ENCODE measurements at places on chromosomes 4 and X.

DNA sequence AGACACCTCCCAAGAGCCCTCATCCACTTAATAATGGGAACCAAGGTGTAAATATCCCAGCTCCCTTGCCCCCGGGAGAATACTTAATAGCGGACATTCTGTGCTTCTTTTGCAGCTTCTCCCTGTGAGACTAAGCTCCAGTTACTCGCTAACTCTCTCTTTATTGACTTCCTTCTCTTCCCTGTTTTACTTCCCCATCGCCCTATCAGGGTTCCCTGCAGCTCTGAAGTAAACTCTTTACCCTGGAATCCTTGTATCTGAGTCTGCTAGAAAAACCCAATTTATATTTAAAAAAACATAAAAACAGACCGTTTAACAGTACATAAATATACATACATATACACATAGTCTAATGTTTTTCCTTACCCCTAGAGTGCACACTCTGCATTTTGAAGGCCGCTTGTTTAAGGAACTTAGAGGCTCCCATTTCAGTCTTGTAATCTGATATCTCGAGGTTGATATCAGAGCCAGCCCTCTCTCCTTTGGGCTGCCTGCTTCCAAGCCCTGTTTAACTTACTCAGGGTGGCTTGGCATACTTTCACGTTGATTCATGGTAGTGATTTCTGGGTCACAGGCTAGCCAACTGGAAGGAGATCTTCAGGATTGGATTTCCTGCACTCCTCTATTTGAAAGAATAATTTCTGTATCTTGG lies 177.4 kb upstream of the SCML1 start:
- peak; percentile 59 for DNase-seq

DNA sequence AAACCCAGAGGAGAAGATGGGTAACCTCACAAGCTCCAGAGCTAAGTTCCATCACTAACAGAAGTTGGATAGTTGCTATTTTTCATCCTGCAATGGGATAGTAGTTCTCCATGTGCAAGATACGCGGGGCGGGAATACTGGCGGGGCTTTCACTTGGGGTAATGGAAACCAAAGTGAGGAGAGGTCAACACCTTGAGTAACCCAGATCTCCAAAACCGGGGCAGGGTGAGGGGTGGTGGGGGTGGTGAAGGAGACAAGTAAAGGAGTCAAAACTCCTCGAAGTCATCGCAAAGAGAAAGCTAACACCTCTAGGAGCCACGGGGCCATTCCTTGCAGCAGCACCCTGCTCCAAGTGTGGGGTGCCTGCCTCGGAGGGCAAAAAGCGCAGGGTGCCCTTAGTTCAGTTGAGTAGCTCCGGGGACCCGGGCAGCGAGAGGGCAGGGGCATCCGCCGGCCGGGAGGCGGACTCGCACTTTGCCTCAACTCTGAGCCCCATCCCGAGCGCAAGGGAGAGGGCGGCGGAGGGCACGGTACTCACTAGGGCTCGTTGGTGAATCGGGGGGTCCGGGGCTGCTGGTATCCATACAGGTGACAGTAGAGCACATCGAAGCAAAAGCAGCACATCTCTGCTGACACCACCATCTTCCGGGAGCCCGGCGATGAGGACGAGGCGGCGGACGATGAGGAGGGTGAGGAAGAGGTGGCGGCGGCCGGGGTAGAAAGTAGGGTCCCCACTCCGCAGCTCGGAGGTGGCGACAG lies 645 bp downstream of the AMMECR1 start:
- DNase-seq, result no peak

DNA sequence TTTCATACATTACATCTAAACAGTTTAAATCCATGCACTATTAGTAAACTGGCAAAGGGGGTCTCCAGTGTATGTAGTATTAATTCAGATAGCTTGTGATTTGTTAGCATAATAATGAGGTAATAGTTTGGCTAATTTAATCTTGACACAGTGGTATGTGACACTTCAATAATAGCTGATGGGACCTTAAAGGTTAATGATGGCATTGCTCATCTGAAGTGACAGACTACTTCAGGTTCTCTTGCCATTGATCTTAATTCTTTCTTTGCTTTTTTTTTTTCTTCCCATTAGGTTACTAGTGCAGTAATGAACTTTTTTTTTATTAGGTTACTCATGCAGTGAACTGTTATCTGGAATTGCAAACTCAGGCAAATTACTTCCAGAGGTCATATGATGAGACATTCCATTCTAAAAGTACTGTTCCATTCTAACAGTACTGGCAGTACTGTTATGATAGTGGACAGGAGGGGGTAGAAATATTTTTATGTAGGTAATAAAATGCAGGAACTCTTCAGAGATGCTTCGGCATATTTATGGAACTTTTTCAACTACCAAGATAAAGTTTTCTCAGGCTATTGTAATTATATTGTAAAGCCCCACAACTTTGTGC lies 911.3 kb upstream of the LCORL start:
- no peak for DNase-seq

DNA sequence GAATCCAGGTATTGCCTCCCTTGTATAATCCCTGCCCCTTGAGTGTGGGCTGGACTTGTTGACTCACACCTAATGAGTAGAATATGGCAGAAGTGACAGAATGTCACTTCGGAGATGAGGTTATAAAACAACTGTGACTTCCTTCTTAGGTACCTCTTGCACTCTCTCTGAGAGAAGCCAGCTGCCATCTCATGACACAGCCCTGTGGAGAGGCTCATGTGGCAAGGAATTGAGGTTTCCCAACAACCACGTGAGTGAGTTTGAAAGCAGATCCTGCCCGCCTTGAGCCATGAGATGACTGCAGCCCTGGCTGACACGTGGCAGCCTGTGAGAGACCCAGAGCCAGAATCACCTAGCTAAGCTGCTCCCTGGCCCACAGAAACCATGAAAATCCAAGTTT lies 13.5 kb downstream of the ASB11 start:
- DNase-seq, result no peak

GRCh38 chr4:35938936-35939335 lies 305.4 kb downstream of the ARAP2 start:
- no peak for DNase-seq

DNA sequence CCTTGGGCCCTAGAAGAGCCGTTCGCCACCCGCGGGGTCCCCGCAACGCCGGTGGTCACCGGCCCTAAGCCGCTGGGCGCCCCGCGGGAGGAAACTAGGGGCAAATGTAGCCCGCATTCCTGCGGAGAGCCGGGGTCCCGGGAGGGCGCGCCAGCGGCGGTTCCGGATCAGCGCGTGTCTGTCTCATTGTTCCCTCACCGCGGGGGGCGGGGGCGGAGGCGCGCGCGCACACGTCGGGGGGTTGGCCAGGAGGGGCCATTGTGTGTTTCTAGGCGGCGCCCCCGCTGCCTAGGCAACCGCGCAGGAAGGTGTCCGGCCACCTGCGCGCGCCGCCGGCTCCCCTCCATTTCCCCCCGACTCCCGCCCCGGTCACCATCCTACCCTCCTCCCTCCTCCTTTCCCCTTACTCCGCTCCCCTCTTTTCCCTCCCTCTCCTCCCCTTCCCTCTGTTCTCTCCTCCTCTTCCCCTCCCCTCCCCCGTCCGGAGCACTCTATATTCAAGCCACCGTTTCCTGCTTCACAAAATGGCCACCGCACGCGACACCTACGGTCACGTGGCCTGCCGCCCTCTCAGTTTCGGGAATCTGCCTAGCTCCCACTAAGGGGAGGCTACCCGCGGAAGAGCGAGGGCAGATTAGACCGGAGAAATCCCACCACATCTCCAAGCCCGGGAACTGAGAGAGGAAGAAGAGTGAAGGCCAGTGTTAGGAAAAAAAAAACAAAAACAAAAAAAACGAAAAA lies 789 bp upstream of the DDX3X start:
- DNase-seq, result peak; percentile 70

DNA sequence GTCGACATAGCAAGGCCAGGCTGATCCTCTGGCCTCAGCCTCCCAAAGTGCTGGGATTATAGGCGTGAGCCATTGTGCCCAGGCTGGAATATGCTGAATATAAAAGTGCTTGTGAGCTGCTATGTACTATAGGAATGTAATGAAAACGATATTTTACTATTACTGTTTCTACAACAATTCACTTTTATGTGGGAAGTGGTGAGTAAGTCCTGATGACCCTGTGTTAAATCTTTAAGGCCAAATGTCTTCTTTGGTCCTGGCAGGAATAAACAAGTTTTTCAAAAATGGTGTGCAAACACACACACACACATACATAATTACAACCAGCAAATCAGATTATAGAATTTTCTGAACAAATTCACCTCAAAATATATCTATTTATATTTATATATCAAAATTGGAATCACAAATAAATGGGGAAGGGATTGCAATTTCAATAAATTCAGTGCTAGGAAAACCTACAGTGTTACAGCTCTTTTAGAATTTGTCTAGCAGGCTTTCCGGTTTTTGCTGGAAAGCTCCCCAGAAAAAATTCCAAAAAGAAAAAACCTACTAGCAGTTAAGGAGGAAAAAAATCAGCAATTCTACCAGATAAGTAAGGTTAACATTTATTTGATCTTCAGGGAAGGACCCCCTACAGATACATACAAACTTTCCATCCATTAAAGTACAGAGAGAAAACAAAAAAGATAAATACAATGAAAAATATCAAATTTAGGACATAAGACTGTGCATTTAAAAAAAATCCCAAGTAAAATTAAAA lies 17.9 kb downstream of the SMIM14 start:
- no peak for DNase-seq

DNA sequence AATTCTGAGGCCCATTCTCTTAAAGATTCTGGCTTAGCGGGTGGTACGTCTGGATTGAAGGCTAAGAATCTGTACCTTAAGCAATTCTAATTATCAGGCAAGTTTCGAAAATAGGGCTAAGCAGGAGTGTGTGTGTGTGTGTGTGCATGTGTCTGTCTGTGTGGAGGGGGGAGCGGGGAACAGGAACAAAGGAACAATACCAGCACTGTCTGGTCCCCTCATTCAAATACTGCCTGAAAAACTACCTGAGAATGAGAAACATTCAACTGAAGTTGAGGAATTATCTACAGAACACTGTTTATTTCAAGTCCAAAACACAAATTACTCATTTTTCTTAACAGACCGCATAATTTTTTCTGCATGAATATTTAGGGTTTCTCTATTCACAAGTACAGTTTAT lies 18.6 kb downstream of the PGRMC2 start:
- DNase-seq, result no peak

DNA sequence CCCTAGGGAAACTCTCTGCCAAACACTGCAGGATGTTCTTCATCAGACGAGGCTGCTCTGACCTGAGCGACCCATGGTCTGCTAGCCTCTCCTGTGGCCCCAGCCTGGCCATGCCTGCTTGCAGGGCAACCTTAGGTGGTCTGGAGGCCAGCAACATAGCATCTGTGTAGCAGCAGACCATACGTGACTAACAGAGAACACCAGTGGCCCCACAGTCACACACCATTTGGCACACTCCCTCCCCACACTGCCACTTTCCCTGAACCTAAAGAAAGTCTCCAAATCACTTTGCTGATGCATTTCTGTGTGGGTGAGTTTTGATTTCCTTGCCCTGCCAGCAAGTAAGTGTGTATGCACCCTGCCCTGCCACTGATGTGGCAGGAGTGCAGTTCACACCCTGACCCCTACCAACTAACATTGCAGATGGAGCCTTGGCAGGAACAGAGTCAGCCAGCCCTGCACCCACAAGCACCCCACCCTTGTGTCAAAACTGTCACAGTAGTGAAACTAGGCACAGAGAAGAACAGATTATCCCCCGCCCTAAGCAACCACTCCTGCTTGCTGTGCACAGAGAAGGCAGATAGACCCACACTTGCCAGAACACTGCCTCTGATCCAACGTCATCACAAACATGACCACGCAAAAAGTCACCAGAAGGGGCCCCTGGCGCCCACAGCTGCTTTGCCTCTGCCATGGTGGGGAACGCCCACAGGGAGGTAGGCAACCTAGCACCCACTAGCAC lies 249.1 kb downstream of the SPIN4 start:
- no peak for DNase-seq

GRCh38 chr4:3317656-3318211 lies 24.9 kb downstream of the RGS12 start:
- DNase-seq, result no peak

DNA sequence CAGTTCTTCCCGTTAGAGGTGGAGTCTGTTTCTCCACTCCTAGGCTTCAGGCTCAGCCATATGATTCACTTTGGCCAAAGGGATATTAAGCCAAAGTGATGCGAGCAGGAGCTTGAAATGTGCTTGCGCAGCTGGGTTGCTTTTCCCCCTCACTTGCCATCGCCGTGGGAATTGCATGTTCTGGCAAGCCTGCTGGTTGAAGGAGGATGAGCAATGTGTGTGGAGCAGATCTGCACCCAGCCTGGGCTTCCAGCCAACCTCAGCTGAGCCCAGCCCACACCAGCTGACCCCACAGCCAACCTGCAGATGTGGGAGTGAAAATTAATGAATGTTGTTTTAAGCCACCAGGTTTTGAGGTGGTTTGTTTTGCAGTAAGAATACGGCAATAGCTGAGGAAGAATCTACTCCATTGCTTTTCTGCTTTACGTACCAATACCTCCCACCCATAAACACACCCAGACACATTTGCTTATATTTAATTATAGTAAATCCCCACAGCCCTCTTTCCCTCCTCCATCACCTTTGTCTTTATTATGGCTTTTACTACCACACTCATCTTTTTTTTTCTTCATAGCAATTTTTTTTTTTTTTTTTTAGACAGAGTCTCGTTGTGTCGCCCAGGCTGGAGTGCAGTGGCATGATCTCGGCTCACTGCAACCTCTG lies 132.8 kb upstream of the FUNDC1 start:
- DNase-seq, result peak; percentile 69

DNA sequence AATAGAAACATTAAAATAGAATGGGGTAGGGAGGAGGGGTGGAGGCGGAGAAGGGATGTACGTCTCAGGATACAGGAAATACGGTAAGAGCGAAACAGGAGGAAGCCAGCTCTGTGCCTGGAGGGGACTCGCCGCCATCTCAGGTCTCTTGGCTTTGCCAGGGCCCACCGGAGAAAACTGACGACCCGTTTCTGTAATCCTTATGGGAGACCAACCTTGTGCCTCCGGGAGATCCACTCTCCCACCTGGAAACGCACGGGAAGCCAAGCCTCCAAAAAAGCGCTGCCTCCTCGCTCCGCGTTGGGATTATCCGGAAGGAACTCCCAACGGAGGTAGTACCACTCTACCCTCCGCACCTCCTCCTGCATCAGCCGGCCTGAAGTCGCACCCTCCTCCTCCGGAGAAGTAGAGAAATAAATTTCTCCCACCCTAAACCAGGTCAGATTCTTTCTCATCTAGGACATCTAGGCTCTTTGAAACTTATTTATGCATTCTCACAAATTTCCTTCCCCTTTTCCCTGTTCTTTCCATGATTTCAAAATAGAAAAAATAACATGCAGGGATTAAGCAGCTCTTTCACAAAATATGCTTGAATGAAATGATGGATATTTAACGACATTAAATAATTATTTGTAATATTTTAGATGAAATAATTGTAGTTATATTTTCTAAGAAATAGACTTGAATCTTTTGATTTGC lies at the start of gene NBDY:
NBDY (plus strand) TSS at position 92 of the 699 bp plus-strand sequence; CDS start at position 203, 111 bp downstream.
- no peak for DNase-seq

DNA sequence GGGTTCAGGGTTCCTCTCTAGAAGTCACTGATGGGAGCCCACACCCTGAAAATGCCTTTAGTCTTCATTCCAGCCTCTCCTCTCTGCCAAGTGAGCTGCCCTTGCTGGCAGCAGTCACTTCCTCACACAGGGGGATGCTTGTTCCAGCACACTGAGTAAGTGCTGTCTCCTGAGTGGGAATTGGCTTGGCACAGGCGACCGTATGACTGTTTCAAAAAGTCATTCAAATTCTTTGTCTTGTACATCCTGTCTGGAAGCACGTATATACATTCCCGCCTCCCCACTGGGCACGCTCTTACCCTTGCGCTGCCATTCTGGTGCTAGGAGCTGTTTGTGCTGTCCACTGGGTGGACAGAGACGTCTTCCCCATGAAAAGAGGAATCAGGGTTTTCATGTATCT lies 40.2 kb upstream of the CD99 start:
- DNase-seq, result no peak

- DNase-seq, result no peak
These were observed 9.9 kb downstream of the FGG start for GRCh38 chr4:154602404-154603020.
